ENCODE measurements at places on chromosomes 2 and 18.

DNA sequence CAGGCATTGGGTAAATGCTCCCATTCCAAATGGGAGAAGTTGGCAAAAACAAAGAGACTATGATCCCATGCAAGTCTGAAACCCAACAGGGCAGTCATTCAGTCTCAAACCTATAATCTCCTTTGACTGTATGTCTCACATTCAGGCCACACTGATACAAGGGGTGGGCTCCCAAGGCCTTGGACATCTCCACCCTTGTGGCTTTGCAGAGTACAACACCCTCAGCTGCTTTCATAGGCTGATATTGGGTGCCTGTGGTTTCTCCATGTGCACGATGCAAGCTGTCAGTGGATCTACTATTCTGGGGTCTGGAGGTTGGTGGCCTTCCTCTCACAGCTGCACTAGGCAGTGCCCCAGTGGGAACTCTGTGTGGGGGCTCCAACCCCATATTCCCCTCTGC is 141.7 kb upstream of the CAB39 start:
- no peak for DNase-seq

GRCh38 chr2:47785986-47786385 is 3.0 kb downstream of the MSH6 start:
- no peak for DNase-seq

- no peak for DNase-seq
Observed at GRCh38 chr2:222887124-222887523, 26.3 kb downstream of the ACSL3 start.

GRCh38 chr2:20668451-20668850 is 1.5 kb downstream of the GDF7 start:
- DNase-seq = no peak

GRCh38 chr2:201072201-201072530 is 365 bp downstream of the NDUFB3 start:
- no peak for DNase-seq

DNA sequence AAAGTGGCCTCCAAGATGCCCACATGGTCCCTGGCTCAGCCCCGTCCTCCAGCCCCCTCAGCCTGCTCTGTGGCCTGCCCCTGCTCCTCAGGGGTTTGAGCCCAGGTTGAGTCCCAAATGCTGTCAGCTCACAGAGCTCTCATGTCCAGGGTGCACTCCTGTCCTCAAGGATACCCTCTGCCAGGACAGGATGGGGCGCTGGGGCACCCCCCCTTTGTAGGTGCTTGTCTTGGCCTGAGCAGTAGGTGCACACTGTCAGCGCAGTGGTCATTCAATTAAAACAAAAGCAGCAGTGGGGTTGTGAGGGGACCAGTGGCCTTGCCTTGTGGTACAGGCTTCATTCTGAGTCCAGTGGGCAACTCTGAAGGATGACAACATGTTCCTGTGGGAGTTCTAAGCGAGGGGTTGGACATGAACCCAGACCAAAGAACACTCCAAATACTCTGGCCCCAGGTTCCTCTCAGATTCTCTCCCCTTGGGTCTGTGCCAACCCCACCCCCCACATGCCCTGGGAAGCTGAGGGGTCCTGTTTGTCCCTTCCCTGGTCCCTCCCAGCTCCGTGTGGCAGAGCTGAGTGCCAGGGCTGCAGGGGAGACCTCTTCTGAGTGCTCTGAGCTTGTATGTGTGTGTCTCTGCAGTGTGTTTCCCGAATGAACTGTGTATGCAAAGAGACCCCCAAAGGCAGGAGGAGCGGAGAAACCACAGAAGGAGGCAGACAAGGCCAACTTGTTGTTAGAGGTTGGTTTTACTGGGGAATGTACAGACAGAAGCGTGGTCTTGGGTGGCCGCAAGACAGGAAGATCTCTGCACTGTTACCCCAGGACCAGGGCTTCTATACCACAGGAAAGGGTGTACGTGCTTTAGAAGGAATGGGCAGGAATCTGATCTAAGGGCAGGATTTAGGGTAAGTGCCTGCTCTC is 155.6 kb upstream of the HS6ST1 start:
- no peak for DNase-seq

DNA sequence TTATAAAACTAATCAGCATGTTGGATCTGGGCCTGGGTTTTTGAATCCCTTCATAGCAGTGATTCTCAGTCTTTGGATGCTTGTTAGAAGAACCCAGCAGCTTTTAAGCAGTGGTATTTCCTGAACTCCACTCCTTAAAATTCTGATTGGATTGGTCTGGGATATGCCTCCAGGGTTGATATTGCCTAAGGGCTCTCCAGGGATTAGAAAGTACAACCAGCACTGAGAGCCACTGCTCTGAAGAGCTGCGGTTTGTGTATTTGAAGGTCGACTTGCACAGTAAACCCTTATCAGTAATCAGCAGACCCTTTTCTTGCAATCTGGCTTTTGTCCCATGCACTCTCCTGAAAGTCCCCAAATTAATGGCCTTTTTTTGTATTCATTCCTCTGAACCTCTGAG is 17.0 kb upstream of the RBMS1 start:
- no peak for DNase-seq

- no peak for DNase-seq
Observed at GRCh38 chr2:160876029-160876428, 284.2 kb upstream of the TANK start.

DNA sequence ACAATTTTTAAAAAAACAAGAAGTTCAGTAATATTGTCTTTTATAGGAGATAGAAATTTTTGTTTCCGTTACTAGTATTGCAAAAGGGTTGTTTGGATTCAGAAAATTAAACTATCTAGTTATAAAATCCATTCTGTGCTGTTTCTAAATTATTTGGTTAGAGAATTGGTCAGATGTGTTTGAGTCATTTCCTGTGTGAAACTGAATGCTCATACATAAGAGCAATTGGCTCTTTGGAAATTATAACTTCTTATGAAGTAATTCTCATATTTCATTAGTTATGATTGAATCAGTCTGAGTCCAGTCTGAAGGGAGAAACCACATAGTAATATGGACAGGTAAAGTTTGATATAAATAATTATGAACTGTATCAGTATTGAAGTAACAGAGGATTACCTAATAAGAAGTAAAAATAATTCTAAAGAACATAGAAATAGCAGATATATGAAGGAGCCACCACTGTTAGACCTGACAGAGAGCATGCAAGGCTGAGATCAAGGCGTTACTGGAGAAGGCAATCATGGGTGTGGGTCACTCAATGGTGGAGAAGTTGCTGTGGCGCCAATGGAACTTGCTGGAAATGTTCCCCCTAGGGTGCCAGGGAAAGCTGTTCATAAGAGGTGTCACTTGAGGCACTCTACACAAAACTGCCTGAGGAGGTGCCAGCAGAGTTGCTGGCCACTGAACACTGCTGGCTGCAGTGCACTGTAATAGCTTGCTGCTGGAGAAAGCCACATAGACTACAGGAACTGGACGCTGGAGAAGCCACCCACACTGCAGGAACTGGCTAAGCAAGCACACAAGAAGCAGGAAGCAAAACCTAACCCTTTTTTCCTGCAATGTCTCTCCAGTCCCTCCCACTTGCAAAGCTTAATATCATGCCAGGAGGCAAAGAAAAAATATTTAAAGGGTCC is 18.0 kb upstream of the FAP start:
- no peak for DNase-seq

DNA sequence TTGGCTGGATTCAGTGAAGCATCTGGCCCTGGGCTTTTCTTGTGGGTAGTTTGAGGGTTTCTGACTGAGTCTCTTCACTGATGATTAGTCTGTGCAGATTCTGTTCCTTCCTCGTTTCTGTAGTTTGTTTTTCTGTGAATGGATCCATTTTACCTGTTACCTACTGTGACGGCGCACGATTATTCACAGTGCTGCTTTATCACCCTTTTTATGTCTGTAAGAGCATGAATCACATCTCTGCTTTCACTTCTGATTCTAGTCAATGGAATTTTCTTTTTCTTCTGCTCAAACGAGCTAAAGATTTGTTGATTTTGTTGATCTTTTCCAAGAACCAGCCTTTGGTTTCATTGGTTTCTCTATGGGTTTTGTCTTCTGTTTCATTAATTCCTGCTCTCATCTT is 60.8 kb downstream of the SLC66A2 start:
- no peak for DNase-seq

GRCh38 chr2:3756306-3756705 is 52.9 kb downstream of the DCDC2C start:
- no peak for DNase-seq

- DNase-seq = peak; percentile 25
Observed at GRCh38 chr2:27681841-27682240, 18.2 kb downstream of the SLC4A1AP start.

GRCh38 chr2:20726913-20727312 is 60.0 kb downstream of the GDF7 start:
- no peak for DNase-seq

DNA sequence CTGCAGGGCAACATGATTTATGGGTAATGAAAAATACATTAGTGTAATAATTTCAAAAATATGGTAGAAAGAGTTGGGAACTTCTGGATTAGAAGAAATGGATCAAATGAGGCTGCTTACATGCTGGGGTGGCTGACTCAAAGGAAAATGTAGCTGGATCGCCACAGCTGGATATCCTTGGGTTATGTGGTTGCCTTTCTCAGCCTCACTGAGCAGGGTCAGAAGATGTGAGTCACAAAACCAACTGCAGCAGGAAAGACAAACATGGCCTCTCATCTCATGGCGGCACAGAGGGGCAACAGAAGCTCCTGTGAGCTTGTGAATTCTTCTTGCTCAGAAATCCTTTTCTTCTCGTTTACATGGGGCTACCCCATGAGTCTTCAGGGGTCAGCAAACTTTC is 317.1 kb upstream of the SPRED2 start:
- DNase-seq = no peak

GRCh38 chr2:113812204-113812603 is 55.8 kb upstream of the SLC35F5 start:
- no peak for DNase-seq

DNA sequence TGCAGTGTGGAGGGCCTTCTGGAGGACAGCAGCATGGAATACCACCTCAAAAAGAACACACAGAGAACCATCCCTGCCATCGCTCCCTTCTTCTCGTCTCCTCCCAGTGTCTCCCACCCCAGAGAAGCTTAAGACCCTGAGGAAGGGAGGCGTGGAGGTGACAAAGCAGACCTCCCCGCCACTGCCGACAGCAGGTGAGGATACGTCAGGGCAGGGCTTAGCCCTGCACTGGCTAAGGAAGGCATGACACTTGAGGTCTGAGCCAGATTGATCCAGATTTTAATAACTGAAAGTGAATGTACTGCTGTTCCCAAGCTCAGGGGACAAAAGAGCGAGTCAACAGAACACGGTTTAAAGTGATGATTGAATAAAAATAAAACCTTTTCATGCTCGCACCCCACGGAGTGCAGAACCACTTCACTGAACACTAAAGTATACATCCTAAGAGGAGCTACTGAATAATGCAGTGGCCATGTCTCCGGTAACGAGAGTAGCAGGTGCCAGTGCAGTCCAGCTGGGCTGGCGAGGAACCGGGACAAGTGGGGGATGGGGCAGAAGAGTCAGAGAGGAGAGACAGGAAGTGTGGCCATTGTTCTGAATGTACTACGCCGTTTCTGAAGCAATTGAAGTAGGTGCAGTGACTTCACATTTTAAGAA is 391.0 kb downstream of the CDH2 start:
- no peak for DNase-seq

DNA sequence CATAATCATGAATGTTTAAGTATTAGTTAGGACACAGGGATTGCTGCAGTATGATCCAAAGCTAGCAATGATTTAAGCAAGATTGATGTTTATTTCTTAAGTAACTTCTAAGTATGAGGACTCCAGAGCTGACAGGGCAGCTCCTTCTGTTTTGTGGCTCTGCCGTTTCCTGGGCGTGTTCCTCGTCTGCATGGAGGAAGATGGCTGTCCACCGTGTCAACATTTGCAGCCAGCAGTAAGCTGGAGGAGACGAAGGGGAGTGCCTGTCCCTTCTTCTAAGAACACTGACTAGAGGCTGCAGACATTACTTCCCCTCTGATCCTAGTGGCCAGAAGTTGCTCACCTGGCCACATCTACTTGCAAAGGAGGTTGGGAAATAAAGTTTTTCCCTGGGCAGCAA is 144.1 kb downstream of the MYO1B start:
- no peak for DNase-seq

DNA sequence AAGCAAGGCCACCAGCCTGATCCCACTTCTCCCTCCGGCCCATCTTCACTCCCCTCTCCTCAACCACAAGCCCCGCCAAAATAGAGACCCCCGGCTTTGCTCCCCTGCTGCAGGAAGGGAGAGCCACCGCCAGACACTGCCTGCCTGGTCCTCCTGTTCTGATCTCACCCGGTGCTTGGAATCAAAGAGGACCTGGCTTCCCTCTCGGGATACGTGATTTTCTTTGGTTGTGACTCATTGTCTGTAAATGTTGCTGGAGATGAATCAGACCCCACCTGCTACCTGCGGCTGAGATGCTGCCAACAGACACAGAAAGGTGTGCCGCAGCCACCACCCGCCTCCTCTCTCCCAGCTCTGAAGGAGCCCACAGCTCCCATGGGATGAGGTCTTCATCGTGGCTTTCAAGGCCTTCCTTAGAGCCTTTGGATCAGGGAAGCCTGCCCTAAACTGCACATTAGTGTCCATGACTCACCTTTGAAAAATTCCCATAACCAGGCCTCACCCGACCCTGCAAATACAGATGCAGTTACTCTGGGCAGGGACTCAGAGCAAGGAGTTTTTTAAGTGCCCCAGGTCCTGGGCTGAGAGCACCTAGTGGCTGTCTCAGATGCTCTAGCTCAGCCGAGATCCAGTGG is 79.4 kb upstream of the ZNF532 start:
- no peak for DNase-seq

DNA sequence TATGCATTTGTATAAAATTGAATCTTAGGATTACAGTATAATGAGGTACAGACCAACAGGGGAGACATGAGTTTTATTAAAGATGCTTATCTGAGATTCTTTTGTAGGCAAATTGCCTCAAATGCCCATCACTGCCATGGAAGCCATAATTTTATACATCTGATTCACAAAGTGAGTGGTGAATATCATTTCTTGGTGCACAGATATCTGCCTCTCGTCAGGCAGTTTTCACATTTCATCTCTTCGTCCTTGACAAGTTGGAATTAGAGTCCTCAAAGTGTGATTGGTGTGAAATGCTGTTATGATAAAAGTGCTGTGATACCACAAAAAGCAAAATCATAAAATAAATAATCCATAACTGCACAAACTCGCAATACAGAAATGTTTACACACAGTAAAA is 1602.8 kb upstream of the DDX18 start:
- no peak for DNase-seq

DNA sequence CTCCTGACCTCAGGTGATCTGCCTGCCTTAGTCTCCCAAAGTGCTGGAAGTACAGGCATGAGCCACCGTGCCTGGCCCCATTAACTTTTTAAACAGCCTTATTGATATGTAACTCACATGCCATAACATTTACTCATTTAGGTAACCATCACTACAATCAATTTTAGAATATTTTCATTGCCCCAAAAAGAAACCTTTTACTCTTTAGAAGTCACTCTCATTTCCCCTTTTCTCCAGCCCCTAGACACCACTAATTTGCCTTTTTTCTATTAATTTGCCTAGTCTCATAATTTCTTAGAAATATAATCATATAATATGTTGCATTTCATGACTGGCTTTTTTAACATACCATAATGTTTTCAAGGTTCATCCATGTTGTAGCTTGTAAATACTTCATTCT is 57.2 kb upstream of the TACR1 start:
- no peak for DNase-seq

- no peak for DNase-seq
Observed at GRCh38 chr2:141766225-141766624, 364.6 kb downstream of the LRP1B start.

Measured in GM04503 (cell line).